ENCODE measurements at places on chromosomes 13 and 19.

- no peak for DNase-seq
Measured at GRCh38 chr13:109254274-109254673, 532.1 kb downstream of the IRS2 start.

- DNase-seq, result no peak
Measured at GRCh38 chr13:97313551-97314260, 91.6 kb downstream of the MBNL2 start.

GRCh38 chr19:13401388-13401787, 104.9 kb downstream of the CACNA1A start:
- no peak for DNase-seq

GRCh38 chr19:57319869-57320179, 448 bp upstream of the ZNF543 start:
- no peak for DNase-seq

GRCh38 chr13:105255472-105255871, 1280.0 kb downstream of the EFNB2 start:
- no peak for DNase-seq

GRCh38 chr13:40599124-40599523, 67.3 kb downstream of the FOXO1 start:
- DNase-seq, result no peak

GRCh38 chr13:99288089-99288488, 19.1 kb downstream of the GPR183 start:
- no peak for DNase-seq

DNA sequence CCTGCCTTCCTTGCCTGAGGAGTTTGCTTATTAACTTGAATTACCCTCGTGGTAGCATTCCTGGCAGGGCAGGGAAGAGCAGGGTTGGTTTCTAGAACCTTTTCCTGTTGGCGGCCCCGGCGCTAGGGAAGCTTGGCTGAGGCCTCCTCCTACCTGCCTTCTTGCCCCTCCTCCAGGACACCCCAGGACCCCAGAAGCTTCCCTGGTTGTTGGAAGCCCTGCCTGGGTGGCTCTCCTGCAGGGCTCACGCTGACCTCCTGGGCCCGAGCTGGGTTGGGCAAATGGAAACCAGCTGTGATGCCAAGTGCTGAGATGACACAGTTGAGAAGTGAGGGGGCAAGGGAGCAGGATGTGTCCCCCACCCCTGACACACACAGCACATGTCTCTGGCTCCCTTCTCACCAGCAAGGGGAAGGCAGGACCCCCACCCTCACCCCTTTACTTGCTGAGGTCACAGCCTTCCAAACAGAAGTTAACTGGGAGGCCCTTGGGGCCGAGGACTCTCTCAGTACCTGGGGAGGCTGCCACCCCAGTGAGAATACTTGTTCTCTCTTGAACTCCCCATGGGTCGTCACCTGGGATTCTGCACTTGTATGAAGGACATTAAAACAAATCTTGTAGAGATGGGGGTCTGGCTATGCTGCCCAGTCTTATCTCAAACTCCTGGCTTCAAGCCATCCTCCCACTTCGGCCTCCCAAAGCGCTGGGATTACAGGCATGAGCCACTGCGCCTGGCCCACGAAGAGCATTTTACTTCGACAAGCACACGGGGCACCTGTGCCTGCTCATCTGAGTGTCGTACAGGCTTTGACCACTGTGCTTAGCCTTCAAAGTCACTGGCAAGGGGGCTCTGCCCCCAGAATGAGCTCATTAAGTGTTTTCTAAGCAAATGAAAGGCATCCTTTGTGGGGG, 10.5 kb downstream of the CEBPA start:
- DNase-seq, result no peak

DNA sequence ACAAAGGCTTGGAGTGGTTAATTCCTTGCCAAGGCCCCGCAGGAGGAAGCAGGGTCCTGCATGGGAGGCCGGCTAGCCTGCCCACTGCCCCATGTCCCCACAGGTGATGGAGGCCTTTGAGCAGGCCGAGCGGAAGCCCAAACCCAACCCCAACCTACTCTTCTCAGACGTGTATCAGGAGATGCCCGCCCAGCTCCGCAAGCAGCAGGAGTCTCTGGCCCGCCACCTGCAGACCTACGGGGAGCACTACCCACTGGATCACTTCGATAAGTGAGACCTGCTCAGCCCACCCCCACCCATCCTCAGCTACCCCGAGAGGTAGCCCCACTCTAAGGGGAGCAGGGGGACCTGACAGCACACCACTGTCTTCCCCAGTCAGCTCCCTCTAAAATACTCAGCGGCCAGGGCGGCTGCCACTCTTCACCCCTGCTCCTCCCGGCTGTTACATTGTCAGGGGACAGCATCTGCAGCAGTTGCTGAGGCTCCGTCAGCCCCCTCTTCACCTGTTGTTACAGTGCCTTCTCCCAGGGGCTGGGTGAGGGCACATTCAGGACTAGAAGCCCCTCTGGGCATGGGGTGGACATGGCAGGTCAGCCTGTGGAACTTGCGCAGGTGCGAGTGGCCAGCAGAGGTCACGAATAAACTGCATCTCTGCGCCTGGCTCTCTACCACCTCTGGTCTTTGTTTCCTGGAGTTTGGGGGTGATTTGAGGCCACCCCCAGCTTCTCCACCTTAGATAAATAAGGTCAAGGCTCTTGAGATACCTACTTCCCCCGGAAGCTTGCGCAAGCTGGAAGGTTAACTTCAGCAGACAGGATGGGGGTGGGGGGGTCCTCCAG, 2.6 kb downstream of the B3GNT8 start:
- DNase-seq, result no peak

- DNase-seq, result no peak
Measured at GRCh38 chr19:3599776-3600187, 6.9 kb downstream of the TBXA2R start.

- no peak for DNase-seq
Measured at GRCh38 chr19:888581-889385, 4.2 kb downstream of the MED16 start.

DNA sequence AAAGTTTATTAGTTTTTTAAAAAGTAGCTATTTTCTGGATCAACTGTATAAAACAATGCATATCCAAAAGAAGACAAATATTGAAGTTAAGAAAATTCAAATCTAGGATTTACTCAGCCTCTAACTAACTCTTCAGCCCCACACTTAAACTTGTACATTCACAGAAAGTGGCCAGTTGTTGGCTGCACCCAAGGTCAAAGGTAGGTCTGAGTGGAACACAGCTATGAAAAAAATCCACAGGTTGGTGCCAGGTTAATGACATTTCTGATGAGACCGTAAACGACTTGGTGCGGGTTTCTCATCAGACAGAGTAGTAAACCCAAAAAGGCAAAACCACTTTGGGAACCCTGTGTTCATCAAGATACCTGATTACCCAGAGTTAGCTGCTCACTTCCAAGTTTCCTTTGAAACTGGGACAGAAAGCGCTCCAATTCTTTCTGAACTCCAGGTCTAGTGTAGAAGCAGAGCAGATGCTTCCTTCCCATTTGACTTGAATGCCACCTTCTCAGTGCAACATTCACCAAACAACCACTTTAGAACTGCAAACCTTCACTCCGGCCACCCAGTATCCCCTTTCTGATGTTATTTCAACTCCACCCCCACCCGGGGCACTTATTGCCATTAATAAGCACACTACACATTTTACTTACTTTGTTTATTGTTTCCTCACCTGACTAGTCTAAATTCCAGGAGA, 208.3 kb upstream of the STARD13 start:
- DNase-seq, result no peak

GRCh38 chr19:7570761-7571160, 24.9 kb upstream of the CAMSAP3 start:
- DNase-seq, result no peak

- no peak for DNase-seq
Measured at GRCh38 chr13:31870511-31870910, 131.2 kb downstream of the RXFP2 start.

- DNase-seq, result no peak
Measured at GRCh38 chr13:86918682-86919081, 752.5 kb upstream of the SLITRK5 start.

DNA sequence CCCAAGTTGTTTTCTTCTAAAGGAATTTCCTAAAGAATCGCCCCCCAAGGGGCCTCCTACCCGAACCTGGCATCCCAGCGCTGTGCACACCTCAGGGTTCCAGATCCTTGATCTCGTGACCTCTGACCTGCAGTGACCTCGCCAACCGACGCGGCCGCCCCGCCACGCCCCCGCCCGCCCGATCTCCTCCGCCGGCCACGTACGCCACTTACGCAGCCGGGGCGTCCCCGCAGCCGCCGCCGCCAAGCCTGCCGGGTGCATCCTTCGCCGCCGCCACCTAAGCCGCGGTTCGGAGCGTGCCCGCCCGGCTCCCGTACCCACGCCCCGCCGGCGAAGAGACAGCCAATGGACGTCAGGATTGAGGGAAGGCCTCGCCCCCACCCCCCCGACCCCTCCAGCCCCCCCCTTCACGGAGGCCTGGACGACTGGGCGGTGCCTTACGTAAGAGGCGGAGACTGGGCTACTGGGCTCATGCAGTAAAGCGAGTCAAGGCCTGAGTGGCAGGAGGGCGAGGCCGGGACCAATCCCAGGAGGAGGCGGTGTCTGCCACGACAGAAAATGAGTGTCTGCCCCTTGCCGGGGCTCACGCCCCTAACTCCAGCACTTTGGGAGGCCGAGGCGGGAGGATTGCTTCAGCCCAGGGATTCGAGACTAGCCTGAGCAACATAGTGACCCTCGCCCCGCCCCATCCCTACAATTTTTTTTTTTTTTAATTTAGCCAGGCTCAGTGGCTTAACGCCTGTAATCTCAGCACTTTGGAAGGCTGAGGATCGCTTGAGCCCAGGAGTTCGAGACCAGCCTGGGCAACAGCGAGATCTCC, at the start of gene YIF1B:
Gene YIF1B (minus strand): TSS at position 291 of the 820 bp plus-strand sequence. CDS start 30 bp downstream, at position 261.
- DNase-seq, result peak; percentile 96

GRCh38 chr13:94384231-94384905, 95.1 kb downstream of the DCT start:
- no peak for DNase-seq

DNA sequence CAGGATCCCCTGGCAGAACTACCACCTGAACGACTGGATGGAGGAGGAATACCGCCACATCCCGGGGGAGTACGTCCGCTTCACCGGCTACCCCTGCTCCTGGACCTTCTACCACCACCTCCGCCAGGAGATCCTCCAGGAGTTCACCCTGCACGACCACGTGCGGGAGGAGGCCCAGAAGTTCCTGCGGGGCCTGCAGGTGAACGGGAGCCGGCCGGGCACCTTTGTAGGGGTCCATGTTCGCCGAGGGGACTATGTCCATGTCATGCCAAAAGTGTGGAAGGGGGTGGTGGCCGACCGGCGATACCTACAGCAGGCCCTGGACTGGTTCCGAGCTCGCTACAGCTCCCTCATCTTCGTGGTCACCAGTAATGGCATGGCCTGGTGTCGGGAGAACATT, 7.5 kb downstream of the FUT2 start:
- DNase-seq, result no peak

- DNase-seq, result no peak
Measured at GRCh38 chr13:33612641-33613638, 205.0 kb upstream of the RFC3 start.

DNA sequence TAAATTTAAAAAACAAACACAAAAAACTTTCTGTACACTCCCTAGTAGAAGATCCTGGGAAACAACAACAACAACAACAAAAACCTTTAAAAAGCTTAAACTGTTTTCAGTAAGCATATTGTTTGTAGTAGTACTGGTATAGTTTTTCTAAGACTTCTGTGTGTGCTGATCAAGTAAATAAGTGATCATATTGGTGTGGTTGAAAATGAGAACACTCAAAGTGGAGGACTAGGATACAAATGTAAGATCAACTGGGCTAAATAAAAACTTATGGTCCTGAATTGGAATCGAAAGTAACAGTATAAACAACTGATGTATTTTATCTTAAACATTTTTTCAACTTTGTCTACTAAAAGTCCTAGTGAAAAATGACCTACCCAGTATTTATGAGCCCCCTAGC, 135.5 kb downstream of the FOXO1 start:
- no peak for DNase-seq

GRCh38 chr13:41960637-41961465, at the start of gene VWA8:
VWA8 (minus strand) TSS chr13:41961109; CDS start chr13:41961015, 94 bp downstream.
- no peak for DNase-seq

DNA sequence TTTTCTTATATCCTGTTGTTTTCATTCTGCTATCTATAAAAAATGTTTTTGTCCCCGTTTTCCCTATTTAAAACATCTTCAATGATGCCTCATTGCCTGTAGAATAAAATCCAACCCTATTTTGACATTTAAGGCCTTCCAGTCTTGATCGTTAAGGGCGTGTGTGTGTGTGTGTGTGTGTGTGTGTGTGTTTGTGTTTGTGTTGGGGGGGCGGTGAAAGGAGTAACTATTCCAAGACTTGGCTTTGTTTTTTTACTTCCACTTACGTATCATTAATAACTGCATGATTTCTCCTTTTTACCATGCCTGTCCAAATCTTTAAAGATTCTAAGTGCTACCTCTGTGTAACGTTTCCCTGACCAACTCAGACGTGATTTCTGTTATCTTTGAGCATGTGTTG, 784 bp downstream of the PIBF1 start:
- no peak for DNase-seq

GRCh38 chr19:14818588-14818987, 16.4 kb downstream of the OR7A5 start:
- DNase-seq, result no peak

DNA sequence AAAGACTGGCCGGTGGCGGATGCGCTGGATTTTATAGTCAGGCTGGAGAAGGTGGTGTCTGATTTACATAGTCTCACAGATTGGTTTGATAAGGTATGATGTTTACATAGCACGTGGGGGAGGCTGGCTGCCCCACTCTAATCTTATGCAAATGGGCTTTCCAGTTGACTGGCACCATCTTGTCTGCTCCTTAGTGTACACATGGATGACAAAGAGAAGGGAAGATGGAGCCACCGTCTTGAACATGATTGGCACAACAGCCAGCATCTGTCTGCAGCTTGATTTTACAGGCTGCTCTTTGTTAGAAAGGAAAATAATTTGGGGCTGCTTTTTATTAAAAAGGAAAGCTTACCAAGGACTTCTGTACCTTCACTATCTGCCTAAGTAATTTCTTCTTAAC, 265.2 kb upstream of the MAB21L1 start:
- DNase-seq, result no peak

- DNase-seq, result no peak
Measured at GRCh38 chr19:3450796-3451411, 29.4 kb downstream of the SMIM24 start.

DNA sequence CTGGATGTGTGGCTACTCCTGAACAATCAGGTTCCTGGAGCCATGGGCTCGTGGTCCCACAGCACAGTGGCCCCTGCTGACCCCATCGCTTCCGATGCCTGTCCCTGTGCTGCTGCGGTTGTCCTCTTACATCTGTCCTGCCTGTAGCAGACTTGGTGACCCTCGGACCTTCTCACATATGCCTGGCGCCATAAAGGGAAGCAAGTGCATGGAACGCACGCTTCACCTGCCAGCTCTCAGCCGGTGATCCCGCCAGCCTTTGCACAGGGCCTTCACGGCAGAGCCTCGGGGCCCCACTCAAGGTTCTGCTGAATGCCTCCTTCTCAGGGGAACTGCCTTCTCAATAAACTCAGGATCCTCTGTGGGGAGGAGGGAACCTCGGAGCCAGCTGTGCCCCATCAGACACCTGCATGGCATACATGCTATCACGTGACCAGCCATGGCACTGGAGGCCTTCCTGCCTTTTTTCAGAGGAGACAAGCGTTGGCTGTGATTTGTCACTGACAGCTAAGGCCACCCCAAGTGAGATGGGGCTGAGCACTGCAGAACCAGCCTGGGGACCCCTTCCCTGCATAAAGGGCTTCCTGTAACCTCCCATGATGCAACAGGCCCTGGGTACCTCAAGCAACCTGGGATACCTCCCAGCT, 24.3 kb downstream of the PEPD start:
- DNase-seq, result no peak

- DNase-seq, result no peak
Measured at GRCh38 chr19:43779820-43780219, 953 bp downstream of the KCNN4 start.
